ENCODE measurements at places on chromosomes 7 and 10.

GRCh38 chr7:128124786-128125185, 93.5 kb upstream of the LRRC4 start:
- no peak for DNase-seq

DNA sequence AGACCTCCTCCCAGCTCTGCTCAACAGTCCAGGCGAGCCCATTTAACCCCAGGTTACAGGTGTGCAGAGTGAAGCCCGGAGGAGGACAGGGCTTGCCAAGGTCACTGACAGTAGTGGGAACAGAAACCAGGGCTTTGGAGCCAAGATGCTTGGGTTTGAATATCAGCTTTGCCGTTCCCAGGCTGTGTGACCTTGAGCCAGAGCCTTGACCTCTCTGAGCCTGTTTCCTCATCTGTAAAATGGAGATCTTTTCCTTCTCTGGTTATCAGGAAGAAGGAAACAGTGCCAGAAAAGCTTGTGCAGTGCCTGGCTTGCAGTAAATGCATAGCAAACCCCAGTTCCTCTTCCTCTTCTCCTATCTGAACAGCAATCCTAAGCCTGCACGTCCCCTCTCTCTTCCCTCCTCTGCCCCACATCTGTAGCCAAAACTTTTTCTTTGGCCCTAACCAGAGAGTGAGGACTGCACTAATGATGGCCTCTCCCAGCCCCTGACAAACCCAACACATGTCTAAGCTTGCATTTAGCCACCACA, 21.4 kb upstream of the MLXIPL start:
- DNase-seq = no peak

GRCh38 chr10:69394020-69394419, 22.7 kb downstream of the TACR2 start:
- DNase-seq = no peak

GRCh38 chr7:149871576-149871975, 2.2 kb upstream of the ATP6V0E2 start:
- DNase-seq = no peak

- no peak for DNase-seq
Measured at GRCh38 chr7:36128448-36129047, 24.5 kb upstream of the EEPD1 start.

GRCh38 chr7:104156842-104157277, 51.0 kb downstream of the ORC5 start:
- peak; percentile 2 for DNase-seq

GRCh38 chr7:66974986-66975590, 20.3 kb downstream of the SBDS start:
- DNase-seq = no peak

DNA sequence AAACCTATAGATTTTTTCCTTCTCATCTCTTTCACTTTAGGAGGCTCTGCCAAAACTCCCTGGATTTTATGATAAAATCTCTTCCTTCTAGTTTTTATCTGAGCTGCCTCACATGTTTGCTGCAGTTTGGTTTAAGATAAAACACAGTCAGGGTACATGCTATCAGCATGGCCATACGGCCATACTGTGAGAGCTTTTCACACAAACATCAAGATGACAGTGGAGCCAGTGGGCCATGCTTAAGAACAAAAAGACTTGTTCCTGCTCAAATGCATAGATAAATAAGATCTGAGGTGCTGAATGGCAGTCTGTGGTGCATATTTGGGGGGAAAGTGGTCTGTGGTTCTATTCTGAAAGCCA, 91.0 kb downstream of the ELMO1 start:
- no peak for DNase-seq

DNA sequence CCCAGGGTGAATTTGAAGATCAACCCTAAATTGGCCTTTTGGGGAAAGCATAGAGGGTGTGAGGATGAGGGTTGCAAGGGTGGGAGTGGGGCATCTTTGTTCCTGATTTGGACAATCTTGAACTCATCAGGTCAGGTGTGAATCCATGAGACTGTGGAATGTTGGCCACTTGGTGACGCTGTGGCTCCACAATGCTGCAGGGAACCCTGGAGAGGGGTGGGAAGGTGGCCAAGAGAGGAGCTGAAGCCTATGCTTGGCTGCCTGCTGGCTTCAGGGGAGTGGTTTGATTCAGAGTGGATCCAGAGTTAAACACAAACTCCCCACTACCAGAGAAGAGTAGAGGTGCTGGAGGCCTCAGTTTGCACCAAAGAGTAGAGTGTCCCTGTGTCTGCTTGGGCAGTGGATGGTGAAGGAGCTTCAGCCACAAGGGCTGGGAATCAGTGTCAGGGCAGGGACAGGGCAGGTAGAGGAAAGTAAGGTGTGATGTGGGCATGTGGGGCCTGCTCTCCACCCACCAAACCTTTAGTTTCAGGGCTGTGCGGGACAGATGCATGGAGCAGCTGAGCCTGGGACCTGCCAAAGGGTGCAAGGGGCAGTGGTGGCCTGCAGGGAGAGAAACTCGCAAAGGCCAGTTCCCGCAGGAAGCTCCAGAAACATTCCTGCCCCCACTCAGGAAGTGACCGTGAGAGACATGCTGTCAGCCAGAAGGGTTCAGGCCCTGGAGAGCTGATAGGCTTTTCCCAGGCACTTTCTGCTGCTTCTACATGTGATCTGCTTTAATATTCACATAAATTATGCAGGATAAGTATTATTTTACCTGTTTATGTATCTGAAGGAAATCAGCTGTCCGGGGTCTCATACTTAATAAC, 81.0 kb upstream of the PRSS58 start:
- no peak for DNase-seq

DNA sequence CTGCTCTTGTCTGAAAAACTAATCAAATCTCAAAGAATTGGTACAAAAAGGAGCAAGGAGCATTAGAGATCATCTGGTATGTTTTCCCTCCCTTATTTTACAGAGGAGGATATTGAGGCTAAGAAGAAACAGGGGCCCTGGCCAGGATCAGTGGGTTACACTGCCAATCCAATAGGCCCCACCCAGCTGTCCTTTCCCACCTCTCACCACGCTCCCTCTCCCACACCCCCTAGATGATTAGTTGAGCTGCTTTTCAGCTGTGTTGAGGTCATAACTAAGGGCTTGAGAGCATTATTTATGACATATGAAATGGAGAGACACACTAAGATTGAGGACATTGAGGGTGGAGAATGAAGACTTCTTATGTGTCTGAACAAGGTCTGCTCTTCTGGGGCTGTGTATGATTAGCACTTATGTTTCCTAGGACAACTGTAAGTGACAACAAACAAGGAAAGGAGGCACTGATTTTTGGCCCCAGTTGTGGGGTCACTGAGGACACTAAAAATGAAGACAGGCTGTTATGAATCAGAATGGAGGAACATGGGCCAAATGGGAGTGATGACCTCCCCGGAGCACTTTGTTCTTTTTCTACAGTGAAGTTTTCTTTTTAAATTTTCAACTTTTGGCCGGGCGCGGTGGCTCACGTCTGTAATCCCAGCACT, 26.5 kb downstream of the VWA2 start:
- DNase-seq = no peak

DNA sequence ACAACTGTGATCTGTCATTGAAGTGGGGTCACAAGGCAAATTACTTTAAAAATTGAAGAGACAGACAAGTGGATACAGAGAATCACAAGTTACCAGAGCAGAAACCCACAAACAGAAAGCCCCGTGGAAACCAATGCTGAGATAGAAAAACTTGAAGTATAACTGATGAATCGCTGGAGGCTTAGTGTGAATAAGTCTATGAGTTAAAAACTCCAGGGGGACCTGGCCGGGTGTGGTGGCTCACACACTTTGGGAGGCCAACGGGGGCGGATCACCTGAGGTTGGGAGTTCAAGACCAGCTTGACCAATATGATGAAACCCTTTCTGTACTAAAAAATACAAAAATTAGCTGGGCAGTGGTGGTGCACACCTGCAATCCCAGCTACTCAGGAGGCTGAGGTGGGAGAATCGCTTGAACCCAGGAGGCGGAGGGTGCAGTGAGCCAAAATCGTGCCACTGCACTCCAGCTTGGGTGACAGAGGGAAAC, 69.7 kb upstream of the ZNRF2 start:
- no peak for DNase-seq

GRCh38 chr10:109701633-109702215, 221.6 kb downstream of the XPNPEP1 start:
- no peak for DNase-seq

Measured in GM12864 (cell line).